IPS DF 6.9 (cell line): ENCODE measurements at places on chromosomes 13 and 19.

GRCh38 chr13:107866032-107866940 lies 349.1 kb downstream of the LIG4 start:
- DNase-seq, result no peak
- peaks cover 1% of the 10 kb centered on the region; the same call in 1 of the 2 replicates for H3K4me1 ChIP-seq
- H3K4me3 ChIP-seq, result peak overlapping the region; percentile 66; the same call in 1 of the 2 replicates

- H3K4me1 ChIP-seq, result no peaks in the 10 kb centered on the region
- H3K4me3 ChIP-seq, result no peak overlapping the region
- DNase-seq, result no peak
- no peak overlapping the region for H3K27ac ChIP-seq
Observed at GRCh38 chr13:106445996-106446395, 89.5 kb downstream of the EFNB2 start.

GRCh38 chr13:23497191-23497590 lies 63.7 kb upstream of the SACS start:
- no peaks in the 10 kb centered on the region for H3K36me3 ChIP-seq
- H3K4me3 ChIP-seq, result no peak overlapping the region
- H3K4me1 ChIP-seq, result no peaks in the 10 kb centered on the region
- DNase-seq, result no peak

- H3K36me3 ChIP-seq, result no peaks in the 10 kb centered on the region
- no peaks in the 10 kb centered on the region for H3K4me1 ChIP-seq
Observed at GRCh38 chr13:73943137-73943964, 190.9 kb downstream of the KLF12 start.

GRCh38 chr13:35727881-35728280 lies 251.4 kb upstream of the MAB21L1 start:
- H3K27me3 ChIP-seq, result no peaks in the 10 kb centered on the region
- H3K4me1 ChIP-seq, result no peaks in the 10 kb centered on the region
- no peak overlapping the region for H3K4me3 ChIP-seq
- DNase-seq, result no peak
- H3K27ac ChIP-seq, result no peak overlapping the region
- H3K36me3 ChIP-seq, result no peaks in the 10 kb centered on the region

DNA sequence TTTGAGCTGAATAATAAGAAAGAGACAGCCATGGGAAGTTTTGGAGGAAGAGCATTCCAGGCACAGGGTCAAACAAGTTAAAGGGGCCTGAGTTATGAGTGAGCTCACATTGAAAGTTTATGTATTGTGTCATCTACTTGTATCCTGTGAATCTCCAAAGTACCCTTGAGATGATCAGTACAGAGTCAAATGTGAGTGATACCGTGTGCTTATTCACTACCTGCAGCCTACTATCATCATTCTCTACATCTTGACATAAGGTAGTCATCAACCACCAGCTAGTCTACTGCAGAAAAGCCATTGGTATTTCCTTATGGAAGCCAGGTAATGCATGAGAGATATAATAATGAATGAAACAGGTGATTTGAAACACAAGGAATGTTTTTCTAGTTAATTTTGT lies 3.0 kb upstream of the KCTD12 start:
- H3K4me3 ChIP-seq, result no peak overlapping the region

- H3K27me3 ChIP-seq, result no peaks in the 10 kb centered on the region
- no peak overlapping the region for H3K27ac ChIP-seq
- no peaks in the 10 kb centered on the region for H3K36me3 ChIP-seq
- H3K4me1 ChIP-seq, result peaks cover 5% of the 10 kb centered on the region; the same call in 1 of the 2 replicates
- H3K4me3 ChIP-seq, result no peak overlapping the region
Observed at GRCh38 chr19:6801485-6802086, 29.1 kb downstream of the VAV1 start.

DNA sequence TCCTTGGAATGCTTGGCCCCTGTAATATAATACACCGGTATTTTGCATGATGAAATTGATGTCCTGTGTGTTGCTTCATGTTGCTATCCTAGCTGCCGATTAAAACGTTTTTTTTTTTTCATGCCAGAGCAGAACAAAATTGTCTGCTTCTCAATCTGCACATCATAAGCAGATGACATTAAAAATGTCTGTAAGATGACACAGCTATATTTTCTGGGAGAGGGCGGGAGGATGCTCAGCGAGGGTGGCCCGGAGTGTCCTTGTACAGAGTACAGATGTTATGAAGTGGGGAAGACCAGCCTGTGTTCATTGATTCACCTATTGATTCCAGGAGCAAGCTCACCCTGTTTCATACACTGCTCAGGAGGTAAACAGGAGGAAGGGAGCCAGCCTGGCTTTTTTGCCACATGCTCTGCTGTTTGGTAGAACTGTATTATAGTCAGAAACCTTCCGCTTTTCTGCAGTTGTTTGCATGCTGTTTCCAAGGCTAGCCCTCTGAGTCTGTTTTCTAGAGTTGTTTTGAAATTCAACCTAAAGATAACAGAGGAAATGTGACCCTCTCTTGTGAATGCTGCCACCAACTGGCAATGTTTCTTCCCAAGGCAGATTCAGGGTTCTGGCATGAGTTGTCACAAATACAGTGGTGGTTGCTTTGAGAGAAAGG lies 4.7 kb upstream of the IRS2 start:
- H3K27me3 ChIP-seq, result no peaks in the 10 kb centered on the region
- no peak overlapping the region for H3K27ac ChIP-seq
- H3K36me3 ChIP-seq, result no peaks in the 10 kb centered on the region
- H3K4me1 ChIP-seq, result peaks cover 2% of the 10 kb centered on the region; the same call in 1 of the 2 replicates
- no peak for DNase-seq
